ENCODE measurements at places on chromosomes 6 and 20.

GRCh38 chr6:168109171-168109570 lies 30.2 kb upstream of the FRMD1 start:
- no peak for DNase-seq

GRCh38 chr20:50728981-50729874 lies 2.2 kb upstream of the PARD6B start:
- DNase-seq, result no peak

- no peak for DNase-seq
These were observed 95.0 kb downstream of the SCML4 start for GRCh38 chr6:107729098-107729497.

GRCh38 chr20:63058696-63059335 lies 52.1 kb upstream of the BHLHE23 start:
- no peak for DNase-seq

DNA sequence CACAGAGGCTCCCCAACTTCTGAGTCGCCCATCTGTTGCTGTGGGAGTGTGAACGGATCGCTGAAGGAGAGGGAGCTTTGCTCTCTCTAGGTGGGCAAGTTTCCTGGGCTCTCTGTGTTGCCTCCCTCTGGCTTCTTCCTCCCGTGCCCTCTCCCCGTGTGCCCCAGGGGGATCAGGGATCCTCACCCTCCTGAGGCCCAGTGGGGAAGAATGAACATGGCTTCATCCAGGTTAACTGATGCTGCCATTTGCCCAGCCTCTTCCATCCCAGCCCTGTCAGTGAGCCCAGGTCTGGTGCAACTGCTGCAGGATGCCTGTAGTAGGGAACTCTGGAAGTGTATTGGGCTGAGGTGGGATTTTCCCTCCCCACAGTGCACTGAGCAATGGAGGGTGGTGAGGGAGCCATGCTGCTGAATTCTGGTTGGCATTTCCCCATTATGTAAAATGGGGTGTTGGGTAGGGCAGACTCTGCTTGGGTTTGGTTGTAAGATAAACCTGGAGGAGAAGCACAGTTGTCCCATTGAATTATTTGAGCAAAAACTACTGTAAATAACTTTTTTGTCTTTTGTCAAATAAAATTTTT lies 12.1 kb upstream of the RAB5IF start:
- DNase-seq, result no peak

DNA sequence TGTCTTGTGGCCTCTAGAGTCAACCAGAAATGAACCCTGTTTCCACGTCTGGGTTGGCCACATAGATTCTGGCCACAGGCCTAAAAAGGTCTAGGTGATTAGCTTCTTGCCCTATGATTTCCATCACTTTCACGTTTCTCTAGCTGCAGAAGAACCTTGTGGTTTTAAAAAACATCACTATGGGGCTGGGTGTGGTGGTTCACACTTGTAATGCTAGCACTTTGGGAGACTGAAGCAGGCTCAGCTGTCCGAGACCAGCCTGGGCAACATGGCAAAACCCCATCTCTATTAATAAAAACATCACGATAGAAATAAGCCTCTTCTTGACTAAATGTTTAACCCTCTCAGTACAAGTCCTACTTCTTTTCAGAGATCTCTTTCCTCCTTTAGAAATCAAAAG lies 27.6 kb downstream of the POLR1C start:
- DNase-seq, result no peak

- DNase-seq, result no peak
These were observed 226.5 kb upstream of the MCHR2 start for GRCh38 chr6:100220543-100220942.

DNA sequence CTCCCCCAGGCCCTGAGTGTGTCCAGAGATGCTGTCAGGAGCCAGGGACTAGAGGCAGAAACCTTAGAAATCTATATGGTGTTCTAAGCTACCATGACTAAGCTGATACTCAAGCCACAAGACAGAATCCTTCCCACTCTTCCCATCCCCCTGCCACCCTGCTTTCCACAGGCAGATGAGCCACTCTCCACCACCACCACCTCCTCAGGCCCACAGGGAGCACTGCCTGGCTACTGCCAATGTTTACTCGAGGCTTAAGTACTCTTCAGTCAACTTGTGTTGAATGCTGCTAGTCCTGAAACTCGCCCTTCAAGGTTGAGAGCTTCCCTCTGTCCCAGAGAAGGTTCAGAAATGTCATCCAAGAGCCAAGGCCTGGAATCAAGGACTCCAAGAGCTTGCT lies 56.2 kb downstream of the CENPW start:
- DNase-seq, result no peak

GRCh38 chr20:57381596-57382503 lies 9.3 kb upstream of the RBM38 start:
- DNase-seq, result peak; percentile 54

GRCh38 chr6:11672669-11673068 lies 105.9 kb downstream of the ADTRP start:
- no peak for DNase-seq

- DNase-seq, result no peak
These were observed 11.0 kb upstream of the FILIP1 start for GRCh38 chr6:75504465-75505222.

- DNase-seq, result no peak
These were observed 7.2 kb downstream of the PXDC1 start for GRCh38 chr6:3744211-3744900.

- DNase-seq, result no peak
These were observed 1.3 kb upstream of the CNR1 start for GRCh38 chr6:88167352-88167937.

DNA sequence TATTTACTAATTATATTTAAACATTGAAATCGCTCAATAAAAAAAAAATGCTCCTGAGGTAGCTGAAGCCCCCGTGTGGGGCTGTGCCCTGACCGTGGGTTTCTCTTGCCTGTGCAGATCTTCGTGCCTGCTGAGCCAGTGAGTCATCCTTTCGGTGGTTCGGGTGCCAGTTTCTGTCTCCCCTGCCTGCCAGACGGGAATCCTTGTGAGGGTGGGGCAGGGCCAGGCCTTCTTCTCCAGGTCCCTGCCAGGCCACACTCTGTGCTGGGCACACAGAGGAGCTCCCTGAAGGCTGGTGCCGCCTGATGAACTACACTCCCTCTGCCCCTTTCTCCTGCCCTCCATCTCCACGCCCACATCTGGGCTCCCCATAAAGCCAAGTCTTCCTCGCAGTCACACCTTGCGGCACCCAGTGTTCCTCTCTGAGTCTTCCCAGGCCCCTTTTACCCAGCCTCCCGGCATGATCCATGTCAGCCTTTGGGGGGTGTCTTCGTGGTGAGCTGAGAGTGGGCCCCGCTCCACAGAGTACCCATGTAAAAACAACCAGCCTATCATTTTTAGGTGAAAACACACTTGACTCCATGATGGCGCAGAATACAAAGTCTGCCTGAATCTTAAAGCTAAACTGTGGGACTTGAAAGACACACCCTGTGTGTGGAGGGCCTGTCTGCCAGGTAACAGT lies 19.3 kb downstream of the FGD2 start:
- no peak for DNase-seq

GRCh38 chr20:57702091-57702490 lies 7.7 kb downstream of the PMEPA1 start:
- DNase-seq, result no peak

DNA sequence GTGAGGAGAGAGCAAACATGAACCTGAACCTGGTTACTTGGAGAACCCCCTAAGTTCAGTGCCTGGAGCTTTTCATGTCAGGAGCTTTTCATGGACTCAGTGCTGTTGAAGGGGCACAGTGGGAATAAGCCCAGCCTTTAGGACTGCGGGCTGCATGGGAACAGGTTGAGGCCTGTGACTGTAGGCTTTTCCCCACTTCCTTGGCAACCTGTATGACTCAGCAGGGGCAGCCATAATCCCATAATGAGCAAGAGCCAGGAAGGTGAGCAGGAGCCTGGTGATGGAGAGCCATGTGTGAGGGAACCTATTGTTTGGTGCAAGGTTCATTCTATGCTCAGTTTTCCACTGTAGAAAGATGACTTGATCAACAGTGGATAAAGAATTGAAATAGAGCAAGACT lies 23.4 kb downstream of the MEP1A start:
- no peak for DNase-seq

- no peak for DNase-seq
These were observed 86.9 kb downstream of the LYRM4 start for GRCh38 chr6:5173810-5174209.

DNA sequence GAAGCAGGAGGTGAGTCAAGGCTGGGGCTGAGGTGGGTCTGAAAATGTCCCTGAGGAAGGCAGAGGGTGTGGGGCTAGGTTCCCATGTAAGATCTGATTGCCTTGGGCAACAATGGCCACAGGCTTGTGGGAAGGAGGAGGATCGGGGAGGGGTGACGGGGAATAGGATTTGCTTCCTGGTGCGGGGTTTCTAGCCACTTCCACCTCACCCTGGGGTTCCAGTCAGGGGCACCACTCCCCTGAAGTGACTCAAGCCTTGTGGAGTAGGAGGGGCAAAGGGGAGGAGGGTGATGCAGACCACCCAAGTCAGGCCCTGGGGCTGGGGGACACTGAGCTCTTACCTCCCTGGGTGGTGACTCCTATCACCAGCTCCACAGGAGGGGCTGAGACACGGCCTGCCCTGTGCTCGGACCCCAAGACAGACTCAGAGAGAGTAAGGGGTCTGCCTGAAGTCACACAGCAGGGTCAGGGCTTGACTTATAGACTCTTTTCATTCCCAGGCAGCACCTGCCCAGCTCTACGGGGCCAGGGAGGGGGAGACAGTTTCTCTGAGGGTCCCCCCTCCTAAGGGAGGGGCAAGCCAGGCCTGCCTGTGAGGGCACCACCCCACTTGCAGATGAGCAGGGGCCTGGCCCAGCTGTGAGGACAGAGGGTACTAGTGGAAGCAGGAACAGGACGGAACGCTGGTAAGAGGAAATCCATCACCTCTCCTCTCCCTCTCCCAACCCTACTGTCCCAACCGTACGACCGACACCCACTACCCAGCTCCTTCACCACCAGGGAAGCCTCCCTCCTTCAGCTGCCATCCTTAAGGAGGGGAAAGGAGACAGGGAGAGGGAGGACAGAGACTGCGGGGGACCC lies 12.4 kb upstream of the SPDEF start:
- DNase-seq, result no peak

- peak; percentile 39 for DNase-seq
These were observed 89.6 kb upstream of the NHSL1 start for GRCh38 chr6:138588805-138589434.

- no peak for DNase-seq
These were observed 64.8 kb upstream of the BEND6 start for GRCh38 chr6:56890066-56890465.

DNA sequence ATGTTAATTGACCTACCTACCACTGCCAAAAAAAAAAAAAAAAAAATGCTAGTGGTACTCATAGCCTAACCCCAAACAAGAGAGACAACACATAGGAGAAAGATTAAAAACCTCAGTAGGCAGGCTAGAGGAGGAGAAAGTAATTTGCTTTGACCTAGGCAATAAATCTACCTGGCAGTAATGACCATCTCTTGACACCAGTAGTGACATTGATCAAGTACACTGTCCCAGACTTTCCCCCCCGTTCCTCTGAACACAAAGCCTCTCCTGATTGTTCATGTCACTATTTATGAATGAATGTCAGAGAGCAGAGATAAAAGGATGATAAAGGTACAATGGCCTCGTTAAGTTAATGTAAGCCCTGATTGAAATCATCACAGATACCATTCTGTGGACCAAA lies 746.8 kb downstream of the CBLN4 start:
- no peak for DNase-seq

DNA sequence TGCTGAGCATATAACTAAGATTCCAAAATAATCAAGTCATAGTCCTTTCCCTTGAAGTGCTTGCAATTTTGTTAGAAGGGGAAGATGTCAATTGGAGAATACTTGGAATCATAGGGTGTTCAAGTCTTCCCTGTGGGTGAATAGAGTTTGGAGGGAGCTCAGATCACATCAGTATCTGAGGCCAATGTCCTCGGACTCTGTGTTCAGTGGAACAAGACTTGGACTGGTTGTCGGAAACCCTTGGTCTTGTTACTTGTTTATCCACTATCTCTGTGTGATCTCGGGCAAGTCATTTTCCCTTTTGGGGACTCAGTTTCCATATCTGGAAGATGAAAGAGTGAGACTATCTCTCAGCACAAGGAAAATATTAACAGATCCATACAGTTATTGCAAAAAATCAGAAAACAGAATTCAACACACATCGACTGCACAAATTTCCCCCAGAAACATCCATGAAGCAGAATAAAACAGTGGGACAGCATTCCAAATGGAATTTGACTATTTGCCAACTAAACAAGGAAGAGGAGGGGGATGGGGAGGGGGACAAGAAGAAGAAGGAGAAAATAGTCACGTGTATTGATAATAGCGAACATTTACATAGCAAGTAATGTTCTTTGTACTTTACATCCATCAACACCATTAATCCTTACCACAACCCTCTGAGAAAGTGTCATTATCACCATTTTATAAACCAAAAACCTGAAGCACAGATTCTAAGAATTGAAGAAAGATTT lies 3.9 kb upstream of the EDEM2 start:
- DNase-seq, result no peak

- DNase-seq, result no peak
These were observed 336.2 kb downstream of the FOXA2 start for GRCh38 chr20:22248051-22248667.

- no peak for DNase-seq
These were observed 4.2 kb downstream of the GPR31 start for GRCh38 chr6:167153521-167153959.

DNA sequence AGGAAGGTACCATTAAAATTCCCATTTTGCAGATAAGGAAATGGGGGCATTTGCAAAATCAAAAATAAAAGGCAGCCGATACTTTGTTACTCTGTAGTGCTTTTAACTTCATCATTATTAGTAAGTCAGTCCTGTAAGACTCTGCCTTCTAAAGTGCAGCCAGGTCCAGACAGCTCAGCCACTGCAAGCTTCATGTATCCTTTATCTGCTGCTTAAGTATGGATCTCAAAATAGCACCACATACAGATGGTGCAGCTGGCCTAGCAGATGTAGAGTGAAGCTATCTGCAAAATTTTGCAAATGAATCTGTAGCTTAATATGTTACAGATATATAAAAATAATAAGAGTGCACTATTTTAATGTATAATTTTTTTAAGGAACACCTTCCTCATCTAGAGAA lies 53.4 kb downstream of the NUS1 start:
- DNase-seq, result no peak

DNA sequence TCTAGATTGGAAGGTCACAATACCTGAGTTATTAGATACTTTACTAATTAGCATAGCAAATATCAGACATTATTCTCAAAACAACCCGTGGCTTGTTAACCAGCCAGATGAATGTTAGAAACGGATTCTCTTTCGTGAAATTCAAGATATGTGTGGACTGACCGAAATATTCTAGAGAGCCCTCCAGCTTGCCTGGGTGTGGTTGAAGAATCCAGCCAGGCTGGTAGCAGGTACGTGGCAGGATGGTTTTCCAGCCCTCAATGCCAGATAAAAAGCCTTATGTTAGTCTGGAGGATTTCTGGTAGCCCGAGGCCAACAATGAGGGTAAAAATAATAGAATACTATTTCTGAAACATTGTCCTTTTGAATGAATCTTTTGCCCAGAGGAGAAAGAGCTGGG lies 19.3 kb downstream of the ECT2L start:
- no peak for DNase-seq

All from NCI-H1048 (cell line).